ENCODE measurements at places on chromosomes 3 and 15. TPM values are rescaled to one million over a fixed set of nuclear protein-coding genes. Genes with fewer than 3 reads are reported as not detected.

WNT7A gene
- total RNA-seq, result not detected

SPPL2A gene
- 125 TPM for total RNA-seq

B3GALNT1 gene
- 4.8 TPM for total RNA-seq

KBTBD12 gene
- not detected for total RNA-seq

HES1 gene
- 8.3 TPM for total RNA-seq

GRCh38 chr15:66825139-66825538, 123.1 kb downstream of the SMAD6 start:
- no peak for DNase-seq
- H3K27ac ChIP-seq, result no peak overlapping the region
- no peak overlapping the region for H3K4me3 ChIP-seq
- no peaks in the 10 kb centered on the region for H3K36me3 ChIP-seq
- no peaks in the 10 kb centered on the region for H3K27me3 ChIP-seq
- peaks cover 15% of the 10 kb centered on the region for H3K4me1 ChIP-seq

DNA sequence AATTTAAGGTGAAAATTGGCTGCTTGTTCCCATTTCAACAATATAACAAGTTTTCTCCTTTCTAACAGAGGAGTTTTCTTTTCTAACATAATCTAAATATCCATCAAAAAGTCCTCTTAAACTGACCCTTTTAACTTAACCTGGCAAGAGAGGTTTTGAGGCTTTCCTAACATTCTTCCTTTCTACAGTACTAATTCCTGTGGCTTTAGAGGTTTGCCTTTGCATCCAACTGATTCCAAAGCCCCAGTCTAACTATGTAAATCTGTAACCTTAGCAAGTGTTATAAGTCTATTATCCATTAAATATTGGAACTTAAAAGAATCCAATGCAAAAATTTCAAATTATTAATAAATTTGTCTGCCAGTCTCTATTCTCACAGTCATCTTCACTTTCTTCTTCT, 134.1 kb downstream of the ISL2 start:
- DNase-seq, result peak; percentile 30
- H3K4me3 ChIP-seq, result no peak overlapping the region
- peaks cover 15% of the 10 kb centered on the region for H3K36me3 ChIP-seq
- peaks cover 15% of the 10 kb centered on the region for H3K4me1 ChIP-seq
- no peaks in the 10 kb centered on the region for H3K27me3 ChIP-seq
- no peak overlapping the region for H3K27ac ChIP-seq

DNA sequence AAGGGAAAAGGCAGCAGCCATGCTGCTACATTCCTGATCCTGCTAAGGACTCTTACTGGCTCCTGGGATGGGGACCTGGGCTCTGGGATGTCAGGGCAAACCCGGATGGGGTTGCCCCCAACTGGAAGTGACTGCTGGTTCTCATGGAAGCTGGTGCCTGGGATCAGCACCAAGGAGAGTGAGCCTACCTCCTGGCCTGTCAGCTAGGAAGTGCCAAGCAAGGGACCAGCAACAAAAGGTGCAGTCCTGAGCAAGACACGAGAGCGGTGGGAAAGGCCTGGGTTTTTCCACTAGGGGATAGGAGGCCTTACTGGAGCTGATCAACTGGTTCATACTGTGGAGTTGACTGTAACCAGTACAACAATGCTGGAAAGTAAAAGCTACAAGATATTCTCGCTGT, 47.9 kb upstream of the SYNM start:
- no peaks in the 10 kb centered on the region for H3K36me3 ChIP-seq
- H3K4me3 ChIP-seq, result no peak overlapping the region
- DNase-seq, result no peak

GRCh38 chr3:27573138-27573537, 89.0 kb upstream of the SLC4A7 start:
- H3K27me3 ChIP-seq, result no peaks in the 10 kb centered on the region
- H3K27ac ChIP-seq, result no peak overlapping the region
- peaks cover 44% of the 10 kb centered on the region for H3K4me1 ChIP-seq
- no peak for DNase-seq

GRCh38 chr3:46549408-46549904, 16.6 kb downstream of the LRRC2 start:
- peaks cover under 1% of the 10 kb centered on the region for H3K36me3 ChIP-seq
- H3K27me3 ChIP-seq, result peaks cover 3% of the 10 kb centered on the region
- H3K4me3 ChIP-seq, result no peak overlapping the region
- peaks cover 51% of the 10 kb centered on the region for H3K4me1 ChIP-seq
- no peak overlapping the region for H3K27ac ChIP-seq

- DNase-seq, result no peak
- H3K27me3 ChIP-seq, result peaks cover 14% of the 10 kb centered on the region
- H3K27ac ChIP-seq, result no peak overlapping the region
- H3K4me1 ChIP-seq, result no peaks in the 10 kb centered on the region
- no peak overlapping the region for H3K4me3 ChIP-seq
- H3K36me3 ChIP-seq, result no peaks in the 10 kb centered on the region
These were observed 43.1 kb upstream of the LCTL start for GRCh38 chr15:66608881-66609280.

- H3K27me3 ChIP-seq, result peaks cover 12% of the 10 kb centered on the region
- H3K4me3 ChIP-seq, result no peak overlapping the region
- H3K4me1 ChIP-seq, result peaks cover 5% of the 10 kb centered on the region
- no peak overlapping the region for H3K27ac ChIP-seq
- no peaks in the 10 kb centered on the region for H3K36me3 ChIP-seq
- DNase-seq, result no peak
These were observed 40.2 kb downstream of the GPR156 start for GRCh38 chr3:120244834-120245225.

Measured in HFFc6 (cell line).